Activated CD4-positive, alpha-beta T cell treated with anti-CD3 and anti-CD28 coated beads, Interleukin-2, amount 50 U/mL, for 16 hours (primary cell): ENCODE measurements at places on chromosomes 3 and 15.
A peak's percentile ranks its signal among the peaks of the same experiment; 100 is the strongest.

DNA sequence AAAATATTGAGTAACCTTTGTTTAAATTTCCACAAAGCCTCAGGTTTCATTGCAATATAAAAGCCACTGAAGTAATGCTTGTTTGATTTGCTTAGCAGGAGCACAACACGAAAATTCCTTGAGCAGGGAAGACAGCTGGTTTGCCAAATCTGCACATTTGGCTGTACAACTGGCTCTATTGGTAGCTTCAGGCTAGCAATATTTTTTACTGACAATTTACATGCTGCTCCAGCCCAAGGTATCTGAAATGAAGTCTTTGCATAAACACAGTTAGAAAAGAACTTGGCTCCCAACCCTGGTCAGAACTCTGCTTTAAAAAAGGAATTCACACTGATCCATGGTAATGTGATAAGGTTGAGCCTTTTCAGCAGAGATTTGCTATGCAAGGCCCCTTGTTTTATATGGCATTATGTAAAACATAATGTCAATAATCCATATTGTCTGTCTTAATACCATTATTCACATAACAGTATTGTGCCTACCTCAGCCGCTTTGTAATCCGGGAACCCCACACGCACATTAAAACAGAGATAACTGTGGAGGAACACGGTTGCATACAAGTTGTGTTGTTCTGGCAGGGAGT lies 55.7 kb upstream of the CHL1 start:
- no peak for DNase-seq

DNA sequence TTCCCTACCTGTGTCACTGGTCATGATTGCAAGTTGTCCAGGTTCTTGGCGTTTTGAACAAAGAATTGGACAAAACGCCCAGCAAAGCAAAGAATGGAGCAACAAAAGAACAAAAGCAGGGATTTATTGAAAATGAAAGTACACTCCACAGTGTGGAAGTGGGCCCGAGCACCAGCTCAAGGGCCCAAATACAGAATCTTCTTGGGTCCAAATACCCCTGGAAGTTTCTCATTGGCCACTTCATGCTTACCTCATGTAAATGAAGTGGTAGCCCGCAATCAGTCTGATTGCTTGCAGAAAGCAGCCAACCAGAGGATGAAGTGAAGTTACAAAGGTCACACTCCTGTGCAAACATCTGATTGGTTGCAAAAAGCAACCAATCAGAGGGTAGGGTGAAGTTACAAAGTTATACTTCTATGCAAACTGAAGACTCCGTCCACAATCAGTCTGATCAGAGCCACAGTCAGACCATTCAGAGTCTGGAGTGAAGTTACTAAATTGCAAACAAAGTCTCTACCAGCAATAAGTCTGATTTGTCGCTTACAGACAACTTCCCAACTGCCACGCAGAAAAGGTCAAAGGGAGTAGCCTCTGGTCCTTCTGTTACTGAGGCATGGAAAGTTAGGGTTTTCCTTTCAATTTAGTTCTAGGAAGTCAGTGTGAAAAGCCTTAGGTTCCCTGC lies 8.3 kb upstream of the TM4SF1 start:
- DNase-seq = no peak

DNA sequence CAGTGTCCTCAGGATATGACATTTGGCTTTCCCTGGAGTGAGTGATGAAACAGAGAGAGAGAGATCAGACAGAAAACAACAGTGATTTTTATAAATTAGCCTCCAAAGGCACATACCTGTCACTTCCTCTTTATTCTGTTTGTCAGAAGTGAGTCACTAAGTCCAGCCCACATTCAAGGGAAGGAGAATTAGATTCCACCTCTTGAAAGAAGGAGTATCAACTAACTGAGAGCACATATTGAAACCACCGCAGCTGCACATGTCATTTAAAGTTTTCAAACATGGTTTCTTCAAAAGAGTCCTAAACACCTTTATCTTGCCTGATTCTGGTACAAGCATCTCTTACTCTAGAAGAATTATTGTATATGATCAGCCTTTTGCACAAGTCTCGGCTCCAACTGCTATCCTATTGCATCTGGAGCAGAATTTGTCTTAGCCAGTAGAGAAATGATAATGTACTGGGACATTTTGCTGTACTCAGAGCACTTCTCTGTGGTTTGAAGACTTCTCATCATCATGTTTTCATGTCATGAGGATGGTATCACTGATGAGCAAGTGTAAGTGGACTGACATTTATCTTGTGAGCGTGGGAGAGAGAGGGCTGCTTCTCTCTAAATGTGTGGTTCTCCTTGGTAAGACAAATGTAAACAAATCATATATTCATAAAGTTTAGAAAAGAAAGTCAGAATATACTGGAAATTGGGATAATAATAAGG lies 338.9 kb upstream of the CFAP20DC start:
- DNase-seq = peak; percentile 80

DNA sequence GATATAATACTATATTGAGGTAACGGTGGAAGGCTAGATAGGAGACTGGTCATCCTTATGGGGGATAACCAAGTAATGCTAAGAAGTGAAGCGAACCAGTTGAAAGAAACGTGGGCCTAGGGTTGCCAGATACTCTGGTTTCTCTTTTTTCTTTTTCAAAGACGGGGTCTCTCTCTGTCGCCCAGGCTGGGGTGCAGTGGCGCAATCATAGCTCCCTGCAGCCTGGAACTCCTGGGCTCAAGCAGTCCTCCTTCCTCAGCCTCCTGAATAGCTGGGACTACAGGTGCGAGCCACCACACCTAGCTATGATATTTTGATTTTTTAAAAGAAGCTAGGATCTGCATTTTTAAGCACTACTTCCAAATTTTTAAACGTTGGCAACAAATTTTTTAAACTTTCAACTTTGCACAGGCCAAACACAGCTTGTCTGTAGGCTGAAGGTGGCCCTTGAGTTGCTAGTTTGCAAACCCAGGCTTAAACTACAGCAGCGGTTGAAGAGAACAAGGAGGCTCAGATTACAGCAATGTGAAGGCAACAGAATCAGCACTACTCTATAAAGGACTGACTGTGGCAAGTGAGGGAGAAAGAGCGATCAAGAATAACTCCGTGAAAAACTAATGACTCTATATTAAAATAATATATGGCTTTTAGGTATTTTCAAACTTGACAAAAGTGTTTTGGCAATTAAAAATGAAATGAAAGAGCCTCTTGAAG lies 1.2 kb upstream of the RUBCN start:
- no peak for DNase-seq

GRCh38 chr3:52055537-52056351 lies 627 bp downstream of the DUSP7 start:
- peak; percentile 51 for DNase-seq
